ENCODE measurements at places on chromosomes 4 and X. TPM values are rescaled to one million over a fixed set of nuclear protein-coding genes. Genes with fewer than 3 reads are reported as not detected.

GRCh38 chr4:166625018-166625637 is 609.2 kb downstream of the SPOCK3 start:
- no peak for DNase-seq

- DNase-seq: no peak
Measured at GRCh38 chrX:274904-275475, 6.2 kb upstream of the PLCXD1 start.

DNA sequence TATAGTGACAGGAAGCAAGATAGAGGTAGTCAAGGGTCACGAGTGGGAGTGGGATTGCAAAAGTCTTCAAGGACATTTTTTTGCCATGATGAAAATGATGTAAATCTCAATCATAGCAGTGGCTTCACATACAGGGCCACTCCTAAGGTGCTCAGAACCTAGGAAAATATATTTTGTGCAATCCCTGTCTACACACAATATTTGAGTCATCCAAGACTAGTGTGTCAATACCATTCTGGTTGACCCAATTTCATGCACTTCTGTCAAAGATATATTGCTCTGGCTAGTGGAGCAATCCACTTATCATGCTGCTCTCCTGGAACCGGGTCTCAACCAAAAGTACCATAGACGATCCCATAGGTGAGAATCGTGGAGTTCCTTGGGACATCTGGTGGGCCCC is 24.2 kb upstream of the XPNPEP2 start:
- DNase-seq: no peak

DNA sequence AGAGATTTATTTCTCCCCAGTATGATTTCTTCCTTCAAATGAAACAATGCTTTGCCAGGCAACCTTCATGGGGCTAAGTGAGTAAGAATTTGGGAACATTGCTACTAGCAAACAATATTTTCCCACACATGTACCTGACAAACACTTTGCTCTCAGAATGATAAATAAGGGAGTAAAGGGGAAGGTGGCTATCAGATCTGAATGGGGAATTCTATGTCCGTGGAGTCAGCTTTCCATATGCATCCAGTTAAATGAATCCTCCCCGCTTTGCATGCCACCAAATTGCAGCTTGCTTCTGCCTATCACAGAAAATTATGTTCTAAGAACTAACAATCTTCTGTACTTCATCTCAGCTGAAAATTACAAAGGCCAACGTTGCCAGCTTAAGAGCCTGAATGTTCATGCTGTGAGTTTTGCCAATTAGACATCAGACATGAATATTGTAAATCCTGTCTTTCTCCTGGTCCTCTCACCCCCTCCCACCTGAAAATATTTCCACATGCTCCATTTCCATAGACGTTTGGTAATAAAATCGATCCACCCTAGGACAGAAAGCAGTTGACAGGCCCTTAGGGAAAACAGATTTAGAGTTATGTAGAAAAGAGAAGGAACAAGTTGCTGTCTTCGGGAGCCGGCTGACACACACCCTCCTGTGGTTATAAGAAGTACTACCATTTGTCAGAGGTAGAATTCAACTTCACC is 6.3 kb downstream of the MEPE start:
- DNase-seq: peak; percentile 26

DNA sequence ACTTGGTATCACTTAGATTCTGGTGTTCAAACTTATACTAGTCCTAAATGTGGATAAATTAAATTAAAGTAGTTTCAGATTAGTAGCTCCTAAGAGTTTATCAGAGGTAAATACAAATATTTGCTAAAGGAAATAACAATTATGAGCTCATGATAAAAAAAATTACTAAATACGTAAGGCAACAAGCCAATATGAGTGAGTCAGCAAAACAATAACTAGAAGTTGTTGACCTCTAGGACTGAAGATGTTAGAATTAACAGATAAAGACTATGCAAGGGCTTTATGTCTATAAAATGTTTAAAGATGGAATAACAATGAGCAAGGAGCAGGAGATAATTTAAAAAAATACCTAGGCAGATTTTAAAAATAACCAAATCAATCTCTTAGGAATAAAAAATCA is 195.8 kb downstream of the CLCN4 start:
- DNase-seq: no peak

- DNase-seq: no peak
Measured at GRCh38 chrX:100731441-100732281, at the start of gene SYTL4. Gene SYTL4 (minus strand): TSS chrX:100732121. CDS start chrX:100702037, 30,084 bp downstream.

- no peak for DNase-seq
Measured at GRCh38 chr4:156596026-156596425, 375.6 kb downstream of the PDGFC start.

- DNase-seq: no peak
Measured at GRCh38 chrX:20397587-20397986, 130.9 kb upstream of the RPS6KA3 start.

GRCh38 chr4:2803624-2804448 is 11.0 kb downstream of the SH3BP2 start:
- no peak for DNase-seq

- DNase-seq: no peak
Measured at GRCh38 chr4:94870146-94870545, 112.4 kb downstream of the BMPR1B start.

- DNase-seq: no peak
Measured at GRCh38 chr4:13159041-13159620, 325.0 kb downstream of the RAB28 start.

DNA sequence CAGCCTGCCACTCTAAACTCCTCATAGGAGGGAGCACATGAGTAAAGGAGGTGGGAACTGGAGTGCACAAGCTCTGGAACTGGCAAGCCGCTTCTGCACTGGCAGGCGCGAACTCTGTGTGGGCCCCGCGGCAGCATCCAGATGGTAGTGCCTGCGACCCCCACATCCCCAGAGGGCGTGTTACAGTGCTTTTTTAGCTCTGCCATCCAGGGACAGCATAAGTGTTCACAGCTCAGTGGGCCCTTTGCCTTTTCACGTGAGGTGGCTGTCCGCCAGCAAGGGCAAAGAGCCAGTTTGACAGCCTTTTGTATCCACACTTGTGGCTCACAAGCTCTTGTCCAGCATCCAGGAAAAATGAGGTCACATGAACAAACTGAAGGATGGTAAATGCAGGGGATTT is 581.6 kb upstream of the DIAPH2 start:
- no peak for DNase-seq

DNA sequence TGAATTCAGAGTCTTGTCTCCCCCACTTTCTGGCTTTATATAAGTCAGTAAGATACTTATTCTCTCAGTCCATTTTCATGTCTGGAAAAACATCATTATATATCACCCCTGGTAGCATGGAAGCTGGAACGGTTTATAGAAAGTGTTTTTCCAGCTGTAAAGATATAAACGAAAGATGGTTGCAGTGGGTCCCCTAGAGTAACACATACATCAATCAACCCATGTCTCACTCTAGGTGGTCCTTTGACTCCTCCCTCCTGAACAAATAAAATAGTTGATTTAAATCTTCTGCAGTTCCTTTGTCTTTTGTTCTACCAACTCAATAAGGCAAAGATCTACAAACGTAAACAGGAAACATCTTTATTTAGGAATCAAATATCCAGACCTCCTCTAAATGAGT is 1306.1 kb upstream of the TENM3 start:
- DNase-seq: no peak

DNA sequence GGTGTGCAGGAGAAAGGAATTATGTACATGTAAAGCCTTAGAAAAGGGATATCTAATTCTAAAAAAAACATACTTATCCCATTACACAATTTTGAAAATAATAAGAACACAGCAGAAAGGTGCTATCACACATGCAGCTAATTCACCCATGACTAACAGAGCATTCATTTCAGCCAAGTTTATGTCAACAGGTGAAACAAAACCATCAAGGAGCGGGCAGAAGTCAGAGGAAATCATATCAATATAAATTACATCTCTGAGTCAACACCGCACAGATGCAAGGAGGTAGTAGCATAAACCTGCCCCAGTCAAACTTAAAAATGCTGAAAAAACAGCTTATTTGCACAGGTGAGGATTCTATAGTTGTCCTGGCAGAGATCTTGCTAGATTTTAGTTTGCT is 197.9 kb downstream of the PRDM5 start:
- no peak for DNase-seq

DNA sequence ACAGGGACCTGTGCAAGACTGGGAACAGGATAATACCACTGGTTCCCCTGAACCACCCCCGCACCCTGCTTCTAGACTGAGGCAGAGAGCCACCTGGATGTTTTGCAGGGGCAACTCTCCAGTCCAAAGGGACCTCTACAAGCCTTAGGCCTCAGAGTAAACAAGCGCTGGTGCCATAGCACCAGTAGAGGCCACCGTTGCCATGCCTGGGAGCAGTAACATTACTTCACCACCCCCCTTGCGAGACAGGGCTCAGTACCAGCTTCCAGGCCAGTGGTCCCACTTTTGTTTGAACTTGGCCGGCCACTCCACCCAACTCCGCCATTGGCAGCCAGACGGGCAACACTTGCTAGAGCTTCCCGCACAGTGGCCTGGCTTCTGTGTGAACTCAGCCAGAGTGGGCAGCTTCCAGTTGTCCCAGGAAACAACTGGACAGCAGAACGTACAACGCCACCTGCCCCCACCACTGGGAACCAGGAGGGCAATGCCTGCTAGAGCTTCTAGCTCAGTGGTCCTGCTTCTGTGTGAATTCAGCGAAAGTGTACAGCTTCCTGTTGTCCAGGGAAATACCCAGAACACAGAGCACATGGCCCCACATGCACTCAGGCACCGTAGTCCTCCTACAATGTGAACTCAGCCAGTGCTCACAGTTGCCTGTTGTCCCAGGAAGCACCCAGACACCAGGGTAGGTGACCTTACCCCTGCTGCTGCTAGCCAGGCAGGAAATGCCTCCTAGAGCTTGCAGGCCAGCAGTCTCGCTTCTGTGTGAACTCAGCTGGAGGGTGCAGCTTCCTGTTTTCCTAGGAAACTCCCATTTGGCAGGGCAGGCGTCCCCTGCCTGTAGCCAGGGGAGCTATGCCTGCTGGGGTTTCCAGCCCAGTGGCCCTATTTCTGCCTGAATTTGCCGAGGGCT is 39.9 kb upstream of the PCDH19 start:
- DNase-seq: no peak

- no peak for DNase-seq
Measured at GRCh38 chr4:131426023-131426758, 1722.9 kb upstream of the PCDH10 start.

- DNase-seq: no peak
Measured at GRCh38 chr4:170818786-170819185, 729.0 kb upstream of the AADAT start.

GRCh38 chr4:44738615-44739014 is 12.3 kb upstream of the GNPDA2 start:
- no peak for DNase-seq

Gene PPP2R3B
- 35.8 TPM for total RNA-seq

Gene VSIG4
- total RNA-seq: 29.8 TPM

Gene SMPX
- 0.28 TPM for total RNA-seq

Gene TMPRSS11D
- not detected for total RNA-seq

Gene ADH7
- not detected for total RNA-seq

Gene CSN1S1
- not detected for total RNA-seq

Gene HTN1
- total RNA-seq: not detected

Gene RBMXL3
- total RNA-seq: not detected

Gene GPC4
- 8.2 TPM for total RNA-seq

Gene TREX2
- total RNA-seq: 0.77 TPM

Gene BTK
- total RNA-seq: 4.1 TPM

Gene TLR1
- total RNA-seq: 11.0 TPM

Gene LEF1
- total RNA-seq: 50.5 TPM

Gene ARHGAP10
- 26.0 TPM for total RNA-seq

Gene VEGFC
- total RNA-seq: 7.1 TPM

Gene POU3F4
- 2.4 TPM for total RNA-seq

Gene FGF13
- total RNA-seq: 32.0 TPM
